ENCODE measurements at places on chromosomes 1 and 21. TPM values are rescaled to one million over a fixed set of nuclear protein-coding genes. Genes with fewer than 3 reads are reported as not detected.

DNA sequence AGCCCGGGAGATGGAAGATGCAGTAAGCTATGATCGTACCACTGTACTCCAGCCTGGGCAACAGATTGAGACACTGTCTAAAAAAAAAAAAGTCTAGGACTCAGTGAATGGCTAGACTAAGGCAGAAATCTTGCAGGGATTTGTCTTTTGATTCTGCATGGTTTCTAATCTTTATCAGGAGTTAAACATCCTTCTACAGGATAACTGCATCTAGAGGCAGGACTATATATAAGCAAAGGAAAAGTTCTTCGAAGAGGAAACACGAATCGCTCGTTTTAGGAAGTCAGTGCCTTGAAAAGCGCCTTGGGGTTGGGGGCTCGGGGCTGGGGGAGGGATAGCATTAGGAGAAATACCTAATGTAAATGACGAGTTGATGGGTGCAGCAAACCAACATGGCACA lies 602 bp upstream of the UFC1 start:
- no peak for DNase-seq
- H3K4me3 ChIP-seq, result peak overlapping the region; percentile 84
- peak overlapping the region; percentile 87 for H3K27ac ChIP-seq
- peaks cover 16% of the 10 kb centered on the region for H3K36me3 ChIP-seq
- peaks cover 12% of the 10 kb centered on the region for H3K4me1 ChIP-seq

- no peaks in the 10 kb centered on the region for H3K4me1 ChIP-seq
- H3K4me3 ChIP-seq, result no peak overlapping the region
- H3K27ac ChIP-seq, result no peak overlapping the region
Observed at GRCh38 chr1:15038232-15039016, 115.1 kb upstream of the TMEM51 start.

GSTM5 gene
- total RNA-seq, result 2.2 TPM

MPL gene
- 0.21 TPM for total RNA-seq

All from heart right ventricle (tissue), 16 donors.